ENCODE measurements at places on chromosomes 11 and 22. TPM values are rescaled to one million over a fixed set of nuclear protein-coding genes. Genes with fewer than 3 reads are reported as not detected.

The KCNQ1 gene
- 20.4 TPM for total RNA-seq

GRCh38 chr11:59415111-59415510, 11.1 kb downstream of the OR5A2 start:
- H3K4me1 ChIP-seq, result peaks cover 15% of the 10 kb centered on the region
- DNase-seq, result no peak
- H3K27ac ChIP-seq, result no peak overlapping the region
- H3K36me3 ChIP-seq, result no peaks in the 10 kb centered on the region
- peaks cover 35% of the 10 kb centered on the region for H3K27me3 ChIP-seq

DNA sequence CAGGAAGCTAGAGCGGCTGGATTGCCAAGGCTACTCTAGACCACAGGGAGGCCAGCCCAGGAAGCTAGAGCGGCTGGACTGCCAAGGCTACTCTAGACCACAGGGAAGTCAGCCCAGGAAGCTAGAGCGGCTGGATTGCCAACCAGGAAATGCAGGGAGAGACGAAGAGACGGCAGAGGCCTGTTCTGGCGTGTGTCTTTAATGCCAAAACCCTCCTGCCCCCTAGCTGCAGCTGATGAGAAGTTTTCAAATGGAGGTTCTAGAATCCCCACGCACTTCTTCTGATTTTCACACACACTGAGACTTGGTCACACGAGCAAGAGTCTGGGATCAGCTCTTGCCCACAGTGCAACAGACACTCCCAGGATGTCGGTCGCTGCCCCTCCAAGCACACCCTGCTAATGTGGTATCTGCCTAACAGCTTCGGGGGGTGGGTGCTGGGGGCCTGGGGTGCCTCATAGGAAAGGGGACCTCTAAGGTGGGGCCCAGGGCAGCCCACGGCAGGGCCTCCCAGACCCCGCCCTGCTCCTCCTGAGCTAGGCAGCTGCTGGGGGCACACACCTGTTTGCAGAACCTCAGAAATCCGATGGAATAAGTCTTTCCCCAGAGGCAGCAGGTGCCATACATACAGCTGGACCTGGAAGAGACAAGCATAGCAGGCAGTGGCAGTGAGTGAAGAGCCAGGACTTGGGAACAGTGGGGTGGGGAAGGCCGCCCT, 28.5 kb downstream of the MAFF start:
- H3K36me3 ChIP-seq, result peaks cover 9% of the 10 kb centered on the region
- no peaks in the 10 kb centered on the region for H3K27me3 ChIP-seq

DNA sequence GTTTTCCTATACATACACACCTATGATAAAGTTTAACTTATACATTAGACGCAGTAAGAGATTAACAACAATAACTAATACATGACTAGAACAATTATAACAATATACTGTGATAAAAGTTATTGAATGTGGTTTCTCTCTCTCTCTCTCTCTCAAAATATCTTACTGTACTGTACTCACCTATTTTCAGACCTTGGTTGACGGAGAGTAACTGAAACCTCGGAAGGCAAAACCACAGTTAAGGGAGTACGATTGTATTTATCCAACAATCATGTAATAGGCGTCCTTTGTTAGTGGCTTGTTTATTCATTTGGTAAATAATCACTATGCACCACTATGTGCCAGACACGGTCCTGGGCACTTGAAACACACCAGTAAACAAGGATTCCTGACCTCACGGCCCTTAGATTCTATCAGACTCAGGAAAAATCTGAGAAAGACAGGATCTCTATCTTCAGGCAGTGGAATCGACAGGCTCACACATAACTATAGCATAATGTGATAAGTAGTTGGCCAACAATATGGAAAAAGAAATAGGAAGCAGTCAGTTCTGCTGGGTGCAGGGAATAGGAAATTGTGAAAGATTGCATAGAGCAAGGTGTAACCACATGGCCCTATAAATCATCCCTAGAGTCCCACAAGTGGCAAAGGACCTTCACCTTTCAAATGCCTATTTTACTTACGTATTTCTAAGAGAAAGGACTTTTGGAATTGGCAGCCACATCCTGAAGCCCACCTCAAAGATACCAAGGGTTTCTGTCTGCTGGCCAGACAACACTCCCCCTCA, 12.0 kb downstream of the ETS1 start:
- no peak overlapping the region for H3K4me3 ChIP-seq
- no peak overlapping the region for H3K27ac ChIP-seq
- peaks cover 22% of the 10 kb centered on the region for H3K4me1 ChIP-seq
- no peaks in the 10 kb centered on the region for H3K27me3 ChIP-seq
- no peak for DNase-seq

DNA sequence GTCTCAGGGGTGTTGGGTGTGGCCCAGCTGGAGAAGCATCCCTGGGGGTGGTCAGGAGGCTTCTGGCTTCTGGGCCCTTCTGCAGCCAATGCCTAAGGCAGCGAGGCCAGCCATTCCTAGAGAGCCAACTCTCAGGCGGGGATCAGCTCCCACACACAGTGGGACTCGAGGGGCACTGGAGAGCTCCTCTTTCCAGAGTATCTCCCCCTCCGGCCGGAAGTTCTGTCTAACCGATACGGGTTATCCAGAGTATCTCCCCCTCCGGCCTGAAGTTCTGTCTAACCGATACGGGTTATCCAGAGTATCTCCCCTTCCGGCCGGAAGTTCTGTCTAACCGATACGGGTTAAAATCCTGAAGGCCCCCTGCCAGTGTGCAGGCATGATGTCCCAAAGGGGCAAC, 71.2 kb upstream of the B3GAT1 start:
- H3K36me3 ChIP-seq, result no peaks in the 10 kb centered on the region
- DNase-seq, result no peak
- H3K27ac ChIP-seq, result no peak overlapping the region
- no peaks in the 10 kb centered on the region for H3K4me1 ChIP-seq
- H3K4me3 ChIP-seq, result no peak overlapping the region

DNA sequence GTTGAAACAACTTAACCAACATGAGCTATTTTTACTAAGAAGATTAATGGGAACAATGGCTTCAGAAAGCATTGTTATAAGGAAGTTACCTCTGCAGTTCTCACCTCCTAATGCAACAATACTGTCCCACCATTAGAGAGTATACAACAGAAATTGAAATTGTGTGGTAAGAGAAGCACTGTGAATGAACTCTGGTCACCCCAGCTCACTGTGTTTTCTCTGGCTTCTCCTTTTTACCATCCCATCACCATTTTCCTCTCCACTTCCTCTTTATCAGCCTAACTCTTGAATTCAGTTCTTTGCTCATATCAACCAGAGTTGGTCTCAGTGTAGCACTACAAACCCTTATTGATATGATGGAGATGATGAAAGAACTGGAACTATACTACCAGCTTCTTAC, 138.0 kb upstream of the POU2AF2 start:
- no peak overlapping the region for H3K4me3 ChIP-seq
- no peak for DNase-seq
- H3K27me3 ChIP-seq, result peaks cover 21% of the 10 kb centered on the region
- H3K4me1 ChIP-seq, result no peaks in the 10 kb centered on the region

- no peak for DNase-seq
- no peak overlapping the region for H3K4me3 ChIP-seq
- H3K27me3 ChIP-seq, result no peaks in the 10 kb centered on the region
- no peaks in the 10 kb centered on the region for H3K36me3 ChIP-seq
- no peak overlapping the region for H3K27ac ChIP-seq
Observed at GRCh38 chr11:118634431-118635236, 27.2 kb downstream of the PHLDB1 start.

DNA sequence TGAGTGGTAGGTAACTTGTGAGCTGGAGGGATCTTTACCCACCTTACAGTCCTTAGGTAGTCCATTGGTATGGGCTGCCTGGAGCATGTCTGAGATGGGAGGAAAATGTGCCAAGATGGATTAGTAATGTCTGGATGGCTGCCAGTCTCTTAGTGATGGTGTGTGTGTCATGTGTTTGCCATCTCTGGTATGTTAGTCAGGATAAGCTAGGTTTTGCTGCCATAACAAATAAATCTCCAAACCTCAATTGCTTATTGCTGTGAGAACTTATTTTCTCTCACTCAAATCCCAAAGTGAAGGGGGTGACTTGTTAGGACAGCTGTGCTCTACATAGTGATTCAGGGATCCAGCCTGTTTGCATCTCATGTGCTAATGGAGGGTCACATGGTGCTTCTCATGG, 40.9 kb upstream of the MYEOV start:
- no peaks in the 10 kb centered on the region for H3K27me3 ChIP-seq
- no peaks in the 10 kb centered on the region for H3K36me3 ChIP-seq
- no peak for DNase-seq
- H3K4me3 ChIP-seq, result no peak overlapping the region

GRCh38 chr11:26947379-26947844, 46.5 kb upstream of the FIBIN start:
- no peaks in the 10 kb centered on the region for H3K27me3 ChIP-seq
- no peak overlapping the region for H3K27ac ChIP-seq
- no peaks in the 10 kb centered on the region for H3K4me1 ChIP-seq
- no peaks in the 10 kb centered on the region for H3K36me3 ChIP-seq

The GP1BB gene
- not detected for total RNA-seq

GRCh38 chr11:125348674-125349309, 147.3 kb downstream of the FEZ1 start:
- DNase-seq, result peak; percentile 27
- peaks cover 4% of the 10 kb centered on the region for H3K27me3 ChIP-seq
- no peak overlapping the region for H3K27ac ChIP-seq
- H3K4me1 ChIP-seq, result no peaks in the 10 kb centered on the region

The ZNF214 gene
- total RNA-seq, result not detected

The DDTL gene
- total RNA-seq, result 3.3 TPM

The PIWIL4 gene
- total RNA-seq, result 0.65 TPM

- peaks cover 68% of the 10 kb centered on the region for H3K4me1 ChIP-seq
- no peaks in the 10 kb centered on the region for H3K27me3 ChIP-seq
- H3K36me3 ChIP-seq, result peaks cover 12% of the 10 kb centered on the region
- H3K27ac ChIP-seq, result peak overlapping the region; percentile 50
- DNase-seq, result no peak
- H3K4me3 ChIP-seq, result no peak overlapping the region
Observed at GRCh38 chr22:38987171-38987895, 5.2 kb downstream of the APOBEC3B start.

DNA sequence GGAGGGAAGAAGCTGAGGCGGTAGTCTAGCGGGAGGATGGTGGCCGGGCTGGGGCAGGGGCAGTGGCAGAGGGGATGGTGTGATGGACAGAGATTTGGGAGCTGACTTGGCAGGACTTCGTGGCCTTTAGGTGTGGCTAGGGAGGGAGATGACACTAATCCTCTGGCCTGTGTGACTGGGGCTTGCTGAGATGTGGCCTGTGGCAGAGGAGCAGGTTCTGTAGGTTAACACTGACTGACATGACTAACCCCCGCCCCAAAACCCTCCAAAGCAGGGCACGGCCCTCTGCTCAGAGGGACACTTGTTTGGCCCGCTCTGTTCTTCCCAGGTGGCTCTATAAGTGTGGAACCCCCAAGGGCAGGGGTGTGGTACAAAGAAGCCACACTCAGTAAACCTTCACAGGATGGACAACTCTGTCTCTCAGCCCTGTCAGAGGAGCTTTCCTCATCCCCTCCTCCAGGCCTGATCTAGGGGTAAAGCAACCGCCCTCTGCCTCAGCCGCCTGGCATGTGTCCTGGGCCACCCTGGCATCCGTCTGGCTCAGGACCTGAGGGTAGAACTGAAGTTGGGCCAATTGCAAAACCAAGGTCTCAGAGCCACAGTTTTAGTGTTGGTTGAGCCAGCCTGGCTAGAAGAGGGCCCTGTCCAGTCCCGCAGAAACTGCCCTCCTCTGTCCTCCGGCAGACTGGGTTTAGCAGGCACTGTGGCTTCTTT, 15.6 kb downstream of the TOM1 start:
- H3K36me3 ChIP-seq, result no peaks in the 10 kb centered on the region
- no peaks in the 10 kb centered on the region for H3K27me3 ChIP-seq
- no peak overlapping the region for H3K4me3 ChIP-seq

DNA sequence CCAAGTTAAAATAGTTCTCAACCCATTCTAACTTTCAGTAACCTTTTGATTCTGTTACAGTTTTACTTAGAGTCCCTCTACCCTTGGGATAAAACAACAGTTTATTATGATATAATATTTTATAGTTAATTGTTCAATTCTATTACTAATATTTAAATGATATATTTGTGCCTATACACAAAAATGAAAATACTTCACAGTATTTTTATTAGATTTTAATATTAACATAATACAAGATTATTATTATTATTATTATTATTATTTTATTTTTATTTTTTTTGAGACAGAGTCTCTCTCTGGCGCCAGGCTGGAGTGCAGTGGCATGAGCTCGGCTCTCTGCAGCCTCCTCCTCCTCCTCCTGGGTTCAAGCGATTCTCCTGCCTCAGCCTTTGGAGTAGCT, 416.7 kb downstream of the NTM start:
- no peak overlapping the region for H3K27ac ChIP-seq
- H3K4me1 ChIP-seq, result no peaks in the 10 kb centered on the region
- H3K27me3 ChIP-seq, result no peaks in the 10 kb centered on the region
- no peak for DNase-seq
- no peaks in the 10 kb centered on the region for H3K36me3 ChIP-seq

The CNTF gene
- 3.7 TPM for total RNA-seq

The TSPAN18 gene
- total RNA-seq, result 23.5 TPM

DNA sequence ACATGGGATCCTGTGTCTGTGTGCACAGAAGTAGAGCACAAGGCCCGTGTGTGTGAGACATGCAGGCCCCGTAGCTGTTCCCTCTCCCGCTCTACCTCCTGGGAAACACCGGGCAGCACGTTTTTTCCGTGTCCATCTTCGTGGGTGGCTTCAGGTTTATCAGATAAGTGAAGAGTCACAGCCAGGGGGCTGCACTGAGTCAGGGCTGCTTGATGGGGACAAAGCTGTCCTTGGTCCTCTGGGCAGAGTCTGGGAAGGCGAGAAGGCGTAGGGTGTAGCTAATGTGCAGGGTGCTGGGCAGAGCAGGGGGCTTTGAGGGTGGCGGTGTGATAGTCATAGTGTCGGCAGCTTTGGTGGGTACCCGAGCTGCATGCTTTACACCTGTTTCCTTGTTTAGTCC, 23.7 kb downstream of the INCENP start:
- H3K27ac ChIP-seq, result no peak overlapping the region
- no peak overlapping the region for H3K4me3 ChIP-seq
- peaks cover 70% of the 10 kb centered on the region for H3K36me3 ChIP-seq
- no peaks in the 10 kb centered on the region for H3K27me3 ChIP-seq
- DNase-seq, result no peak
- no peaks in the 10 kb centered on the region for H3K4me1 ChIP-seq

The PICALM gene
- 140 TPM for total RNA-seq

DNA sequence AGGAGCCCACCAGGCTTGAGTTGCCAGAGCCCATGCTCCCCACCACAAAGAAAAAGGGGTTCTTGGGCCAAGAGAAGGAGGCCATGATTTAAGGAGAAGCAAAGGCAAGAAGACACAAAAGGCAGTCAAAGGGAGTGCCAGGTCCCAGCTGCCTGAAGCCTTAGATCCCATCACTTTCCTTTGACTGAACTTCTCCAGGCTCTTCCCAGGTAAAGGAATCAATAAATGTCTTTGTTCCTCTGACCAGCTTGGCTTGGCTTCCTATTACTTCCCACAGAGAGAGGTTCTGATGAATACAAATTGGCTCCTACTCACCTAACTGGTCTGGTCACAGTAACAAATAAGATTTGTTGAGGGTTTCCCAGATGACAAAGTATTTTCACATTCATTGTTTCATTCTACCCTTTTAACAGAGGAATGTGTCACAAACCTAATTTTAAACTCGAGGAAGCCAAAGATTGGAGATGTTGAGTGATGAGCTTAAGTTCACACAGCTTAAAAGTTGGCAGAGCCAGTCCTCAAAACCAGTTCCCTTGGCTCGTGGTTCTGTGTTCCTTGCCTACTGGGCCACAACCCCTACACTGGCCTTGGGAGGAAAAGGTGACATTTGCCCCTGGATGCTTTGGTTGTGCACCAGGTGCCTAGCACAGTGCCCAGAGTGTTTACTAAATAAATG, 96.4 kb upstream of the SESN3 start:
- H3K4me3 ChIP-seq, result no peak overlapping the region
- no peak overlapping the region for H3K27ac ChIP-seq
- DNase-seq, result no peak
- peaks cover 15% of the 10 kb centered on the region for H3K4me1 ChIP-seq
- no peaks in the 10 kb centered on the region for H3K36me3 ChIP-seq

Data from activated CD4-positive, alpha-beta T cell treated with anti-CD3 and anti-CD28 coated beads, Interleukin-2, amount 10 ng/mL, durations not matched to agents 7 days and 5 days (primary cell).